ENCODE measurements at places on chromosomes 2 and 18.

GRCh38 chr18:47968006-47968676, 37.7 kb upstream of the SMAD2 start:
- DNase-seq: no peak

DNA sequence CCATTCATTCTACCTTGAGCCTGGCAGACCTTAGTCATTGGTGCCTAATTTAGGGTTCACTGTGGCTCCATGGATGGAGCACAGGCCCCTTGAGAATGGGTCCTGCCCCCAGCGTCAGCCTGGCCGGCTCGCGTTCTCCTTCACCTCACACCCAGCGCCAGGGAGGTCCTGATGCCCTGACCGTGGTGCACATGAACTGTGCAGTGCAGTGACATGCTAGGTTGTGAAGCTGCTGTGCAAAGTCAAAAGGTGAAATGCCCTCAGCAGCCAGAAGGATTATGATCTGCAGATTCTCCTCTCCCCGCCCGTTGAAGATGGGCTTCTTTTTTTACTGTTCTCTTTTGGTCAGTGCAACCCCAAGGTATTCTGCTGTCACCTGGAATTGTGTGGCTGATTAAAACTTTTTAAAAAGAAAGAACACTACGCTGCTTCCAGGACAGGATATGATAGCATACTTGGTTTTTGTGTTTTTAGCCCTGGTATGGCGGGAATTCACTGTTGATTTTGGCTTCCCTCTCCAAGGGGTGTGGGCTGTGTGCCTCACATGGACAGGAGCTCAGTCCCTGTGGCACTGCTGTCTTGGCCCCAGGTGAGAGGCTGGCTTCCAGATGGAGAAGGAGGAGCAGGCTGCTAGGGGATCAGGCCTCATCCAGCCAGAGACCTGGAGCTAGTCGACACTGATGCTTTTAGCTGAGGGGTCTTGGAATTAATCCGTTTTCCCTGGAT, 49.4 kb upstream of the MCFD2 start:
- no peak for DNase-seq

GRCh38 chr2:96762529-96763311, 2.0 kb downstream of the CNNM4 start:
- DNase-seq: no peak

GRCh38 chr2:27033253-27033852, 588 bp downstream of the TMEM214 start:
- no peak for DNase-seq

DNA sequence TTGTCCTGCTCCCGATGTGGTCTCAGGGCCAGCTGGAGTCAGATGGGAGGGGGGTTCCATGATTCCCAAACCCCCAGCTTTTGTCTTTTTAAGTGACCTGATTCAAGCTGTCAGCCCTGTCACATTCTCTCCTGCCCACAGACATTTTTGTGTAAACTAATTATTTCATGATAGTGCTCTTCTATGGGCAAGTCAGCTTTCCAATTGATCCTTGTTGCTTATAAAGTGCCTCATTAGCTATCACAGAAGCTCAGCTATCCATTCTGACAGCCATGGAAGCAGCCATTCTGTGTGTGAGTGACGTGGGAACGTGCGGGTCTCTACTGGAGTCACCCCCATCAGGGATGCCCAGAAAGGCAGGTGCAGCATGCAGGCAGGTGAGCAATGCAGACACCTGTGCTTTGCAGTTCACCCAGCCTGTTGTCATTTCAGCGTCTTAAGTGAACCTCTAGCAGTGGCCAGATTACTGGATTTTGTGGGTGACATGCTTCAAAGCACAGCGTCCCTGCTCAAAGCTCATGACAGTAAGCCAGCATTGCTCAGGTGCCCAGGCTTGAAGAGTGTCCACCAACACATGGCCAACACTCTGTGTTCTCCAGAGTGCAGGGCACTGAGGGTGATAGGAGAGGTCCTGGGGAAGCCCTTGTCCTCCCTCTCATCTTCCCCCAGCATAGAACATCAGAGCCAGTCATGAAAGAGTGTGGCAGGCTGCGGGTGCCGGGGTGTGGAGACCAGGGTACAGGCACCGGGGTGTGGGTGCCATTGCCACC, 162.1 kb upstream of the SH3BP4 start:
- DNase-seq: no peak

GRCh38 chr2:12717191-12718014, 667 bp downstream of the TRIB2 start:
- DNase-seq: peak; percentile 15

- no peak for DNase-seq
Measured at GRCh38 chr2:205763708-205764211, 81.5 kb downstream of the NRP2 start.

DNA sequence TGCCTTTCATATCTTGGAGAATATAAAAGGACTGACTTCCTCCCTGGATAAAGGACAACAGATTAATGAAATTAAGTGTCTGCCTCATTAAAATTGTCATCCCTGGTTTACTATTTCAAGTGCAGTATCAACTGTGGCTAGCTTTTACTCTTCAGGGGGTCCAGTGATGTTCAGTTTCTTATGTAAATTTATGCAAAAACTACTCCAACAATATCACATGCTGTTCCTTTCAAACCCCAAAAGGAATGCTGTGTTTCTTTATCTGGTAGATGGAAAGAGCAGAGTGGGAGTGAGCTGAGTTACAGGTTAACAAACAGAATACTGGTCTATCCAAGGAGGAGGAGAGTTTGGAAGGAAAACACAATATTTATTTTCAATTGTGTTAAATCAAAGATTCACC, 283.7 kb upstream of the VWC2L start:
- DNase-seq: no peak

DNA sequence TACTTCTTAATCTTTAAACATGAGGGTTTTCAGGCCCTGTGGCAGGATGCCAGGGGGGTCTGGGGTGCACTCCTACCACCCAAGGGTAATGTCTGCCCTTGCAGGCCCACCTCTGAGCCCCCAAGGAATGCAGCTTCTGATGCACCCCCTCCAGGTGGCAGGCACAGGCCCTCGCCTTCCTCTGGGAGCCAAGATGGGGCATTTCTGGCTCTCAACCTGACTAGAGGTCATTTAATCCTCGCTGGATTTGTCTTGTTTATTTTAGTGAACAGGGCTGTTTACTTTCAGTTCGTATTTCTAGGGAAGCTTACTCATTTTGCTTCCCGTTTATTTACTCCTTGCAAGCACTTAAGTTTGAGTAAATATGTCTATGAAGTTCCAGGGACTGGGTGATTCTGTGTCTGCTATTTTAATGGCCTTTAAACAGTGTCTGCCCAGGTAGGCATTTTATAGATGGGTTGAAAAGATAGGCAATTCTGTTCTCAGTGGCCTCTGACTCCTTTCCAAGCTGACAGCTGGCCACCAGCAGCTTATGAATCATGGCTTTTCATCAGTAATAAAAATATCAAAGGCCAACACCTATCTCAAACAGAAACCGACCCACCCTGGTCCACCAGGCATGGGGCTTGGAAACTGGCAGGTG, 11.1 kb upstream of the DNPEP start:
- DNase-seq: no peak

- DNase-seq: no peak
Measured at GRCh38 chr2:189549449-189549832, 31.1 kb downstream of the SLC40A1 start.

DNA sequence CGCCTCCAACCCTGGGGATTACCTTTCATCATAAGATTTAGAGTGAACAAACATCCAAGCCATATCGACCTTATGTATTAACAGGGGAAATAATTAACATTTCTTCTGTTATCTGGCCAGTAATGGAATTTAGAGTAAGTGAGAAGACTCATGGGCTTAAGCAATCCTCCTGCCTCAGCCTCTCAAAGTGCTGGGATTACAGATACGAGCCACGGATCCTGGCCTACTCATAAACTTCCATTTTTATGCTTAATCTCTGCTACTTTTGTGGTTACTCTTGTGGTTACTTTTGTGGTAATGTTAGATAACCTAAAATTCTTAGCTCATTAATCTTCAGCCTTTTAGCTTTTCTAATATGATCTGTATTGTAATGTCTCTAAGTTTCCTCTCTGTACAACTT, 159.3 kb upstream of the SLC8A1 start:
- no peak for DNase-seq

DNA sequence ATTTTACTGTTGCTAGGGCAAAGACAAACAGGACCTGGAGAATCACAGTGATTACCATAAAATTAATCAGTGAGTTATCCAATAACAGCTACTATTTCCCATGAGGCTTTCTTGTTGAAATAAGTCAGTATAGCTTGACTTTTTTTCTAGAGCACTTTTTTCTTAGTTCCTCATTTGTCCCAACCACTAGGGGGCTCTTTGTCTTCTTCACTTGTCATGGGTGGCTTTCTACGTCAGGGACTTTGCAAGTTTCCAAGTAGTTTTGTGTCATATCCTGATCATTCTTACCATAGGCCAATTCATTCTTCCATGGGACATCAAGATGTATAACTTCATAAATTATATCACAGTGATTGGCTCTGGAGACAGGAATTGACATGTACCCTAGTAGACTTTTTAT, 1019.6 kb upstream of the PIK3C3 start:
- no peak for DNase-seq

GRCh38 chr2:42046819-42047487, 868 bp upstream of the PKDCC start:
- no peak for DNase-seq

- no peak for DNase-seq
Measured at GRCh38 chr18:2958819-2959298, 54.1 kb downstream of the LPIN2 start.

GRCh38 chr18:75923169-75923568, 495.7 kb upstream of the SMIM21 start:
- DNase-seq: no peak

GRCh38 chr2:239399921-239400595, 762 bp downstream of the HDAC4 start:
- no peak for DNase-seq

DNA sequence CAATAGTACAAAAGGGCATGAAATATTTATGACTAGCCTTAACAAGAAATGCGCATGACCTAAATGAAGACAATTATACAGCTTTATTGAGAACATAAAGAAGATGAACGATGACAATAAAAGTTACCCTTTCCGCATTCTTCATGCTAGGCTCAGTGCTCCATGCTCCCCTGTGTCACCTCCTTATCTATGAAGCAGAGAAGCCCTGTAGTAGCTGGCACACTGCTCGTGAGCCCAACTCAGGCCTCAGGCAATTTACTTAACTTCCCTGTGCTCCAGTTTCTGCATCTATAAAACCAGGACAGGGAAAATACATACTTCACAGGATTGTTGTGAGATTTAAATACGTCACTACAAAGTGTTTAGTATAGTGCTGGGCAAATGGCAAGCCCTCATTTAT, 34.5 kb upstream of the NABP1 start:
- no peak for DNase-seq

DNA sequence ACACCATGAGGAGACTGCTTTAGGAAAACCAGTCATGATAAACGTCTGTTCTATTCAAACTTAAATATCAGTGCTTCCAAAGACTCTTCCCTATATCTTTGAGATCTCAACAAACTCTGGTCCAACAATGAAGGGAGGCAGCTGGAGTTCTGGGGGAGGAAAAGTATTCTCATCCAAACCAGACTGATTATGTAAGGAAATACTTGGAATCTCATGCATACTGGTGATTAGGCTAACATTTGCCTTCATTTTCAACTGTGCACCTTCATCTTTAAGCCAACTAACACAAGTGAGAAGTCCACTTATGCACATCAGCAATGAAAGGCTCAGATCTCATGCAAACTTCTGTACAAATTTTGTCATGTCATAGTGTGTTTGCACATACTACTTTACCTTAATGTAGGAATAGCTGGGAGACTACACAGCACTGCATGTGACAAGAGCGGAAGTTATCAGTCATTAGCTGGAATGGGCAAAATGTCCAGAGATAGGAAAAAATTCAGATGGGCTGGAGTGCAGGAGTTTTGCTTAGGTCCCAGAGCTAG, 67.5 kb upstream of the STK17B start:
- DNase-seq: no peak

DNA sequence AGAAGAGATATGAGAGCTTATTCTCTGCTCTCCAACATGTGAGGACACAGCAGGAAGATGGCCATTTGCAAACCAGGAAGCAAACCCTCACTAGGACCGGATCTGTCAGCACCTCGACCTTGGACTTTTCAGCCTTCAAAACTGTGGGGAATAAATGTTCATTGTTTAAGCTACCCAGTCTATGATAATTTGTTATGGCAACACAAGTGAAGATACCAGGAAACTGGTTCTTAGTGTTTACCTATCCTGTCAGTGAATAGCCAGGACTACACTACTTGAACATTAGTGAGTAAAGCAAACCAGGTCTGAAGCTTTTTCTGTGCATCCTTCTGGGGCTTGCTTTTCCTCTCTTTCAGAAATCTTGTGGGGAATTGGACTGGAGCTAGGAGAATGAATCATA, 44.4 kb upstream of the BARD1 start:
- DNase-seq: no peak
